ENCODE measurements at places on chromosomes 2 and 18.

GRCh38 chr2:213923543-213923942 is 487.3 kb upstream of the VWC2L start:
- DNase-seq: no peak

GRCh38 chr18:35710581-35710980 is 129.0 kb downstream of the GALNT1 start:
- no peak for DNase-seq

- peak; percentile 91 for DNase-seq
These were observed 37.3 kb upstream of the TANK start for GRCh38 chr2:161122772-161123530.

GRCh38 chr18:58980991-58981390 is 116.3 kb downstream of the ZNF532 start:
- DNase-seq: no peak

DNA sequence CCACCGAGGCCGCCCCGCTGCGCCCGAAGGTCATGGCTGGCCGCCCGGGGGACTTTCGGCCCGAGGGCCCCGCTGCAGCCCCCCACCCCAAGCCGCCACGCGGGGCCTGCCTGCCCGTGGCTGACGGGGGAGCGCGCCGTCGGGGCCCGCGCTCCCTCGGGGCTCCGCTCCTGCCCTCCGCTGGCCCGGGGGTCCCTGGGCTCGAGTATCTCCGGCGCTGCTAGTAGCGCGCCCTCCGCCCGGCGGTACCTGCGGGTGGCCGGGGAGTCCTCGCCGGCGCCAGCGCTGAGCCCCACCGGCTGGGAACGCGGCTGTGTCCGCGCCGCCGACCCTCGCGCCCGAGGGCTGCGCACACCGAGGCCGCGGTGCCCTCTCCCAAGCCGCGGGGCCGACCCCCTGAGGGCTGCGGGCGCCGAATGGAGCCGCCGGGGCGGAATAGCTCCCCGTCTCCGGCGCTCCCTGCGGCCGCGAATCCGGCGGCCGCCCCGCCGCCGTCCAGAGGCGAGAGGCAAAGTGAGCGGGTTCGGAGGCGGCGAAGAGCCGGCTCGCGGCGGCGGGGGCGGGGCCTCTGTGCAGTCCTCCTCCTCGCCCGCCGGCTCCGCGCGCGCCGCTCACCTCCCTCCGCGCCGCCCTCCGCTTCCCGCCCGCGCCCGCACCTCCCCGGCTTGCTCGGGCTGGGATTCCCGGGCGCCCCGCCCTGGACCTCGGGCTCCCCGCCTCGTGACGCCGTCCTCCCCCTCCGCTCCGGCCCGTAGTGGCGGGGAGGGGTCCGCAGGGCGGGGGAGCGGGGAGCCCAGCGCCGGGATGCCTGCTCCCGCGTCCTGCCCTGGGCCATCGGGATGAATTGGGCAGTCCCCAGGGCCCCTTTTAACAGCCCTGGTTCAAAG is at the start of gene KCNG3:
KCNG3 (minus strand) TSS at position 515 of the 887 bp plus-strand sequence; CDS start at position 34, 481 bp downstream.
- no peak for DNase-seq

Measured in astrocyte of the cerebellum (primary cell).